ENCODE measurements at places on chromosomes 3 and 15.

DNA sequence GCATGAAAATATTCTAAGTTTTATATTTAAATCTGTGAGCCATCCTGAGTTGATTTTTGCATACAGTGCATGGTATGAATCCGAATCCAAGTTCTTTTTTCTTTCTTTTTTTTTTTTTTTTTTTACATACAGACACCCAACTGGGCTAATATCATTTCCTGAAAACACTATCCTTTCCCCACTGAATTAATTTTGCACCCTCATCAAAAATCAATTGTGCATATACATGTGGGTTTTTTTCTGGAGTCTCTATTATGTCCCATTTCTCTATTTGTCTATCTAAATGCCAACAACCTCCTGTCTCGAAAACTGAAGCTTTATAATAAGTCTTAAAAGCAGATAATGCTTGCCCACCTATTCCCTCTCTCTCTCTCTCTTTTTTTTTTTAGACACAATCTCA lies 5.9 kb upstream of the ABI3BP start:
- DNase-seq, result no peak

GRCh38 chr15:70633103-70633831 lies 130.1 kb downstream of the UACA start:
- no peak for DNase-seq

DNA sequence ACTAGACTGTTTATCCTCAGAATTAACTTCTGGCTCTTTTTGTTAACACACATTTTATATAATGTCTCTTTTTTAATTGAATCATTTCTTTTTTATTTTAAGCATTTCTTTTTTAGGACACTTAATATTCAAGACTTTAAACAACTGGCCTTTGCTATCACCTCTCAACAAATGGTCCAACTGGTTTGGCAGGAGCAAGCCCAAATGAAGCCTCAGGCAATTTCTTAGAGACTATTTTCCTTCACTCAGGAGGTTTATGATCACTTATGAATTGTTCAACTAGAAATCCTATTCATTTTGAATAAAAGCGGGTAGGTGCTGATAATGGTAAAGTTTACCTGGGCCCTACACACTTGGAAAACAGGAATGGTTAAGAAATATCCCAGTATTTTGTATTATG lies 705.6 kb upstream of the GBE1 start:
- DNase-seq, result no peak

- DNase-seq, result no peak
Observed at GRCh38 chr3:129576514-129577352, 29.7 kb downstream of the PLXND1 start.

GRCh38 chr15:89566181-89566580 lies 9.1 kb upstream of the TICRR start:
- no peak for DNase-seq

GRCh38 chr3:58484045-58484721 lies 7.7 kb upstream of the KCTD6 start:
- DNase-seq, result no peak

- no peak for DNase-seq
Observed at GRCh38 chr3:48597408-48597800, 2.3 kb upstream of the COL7A1 start.

GRCh38 chr3:48630407-48630806 lies 4.9 kb downstream of the SLC26A6 start:
- no peak for DNase-seq

DNA sequence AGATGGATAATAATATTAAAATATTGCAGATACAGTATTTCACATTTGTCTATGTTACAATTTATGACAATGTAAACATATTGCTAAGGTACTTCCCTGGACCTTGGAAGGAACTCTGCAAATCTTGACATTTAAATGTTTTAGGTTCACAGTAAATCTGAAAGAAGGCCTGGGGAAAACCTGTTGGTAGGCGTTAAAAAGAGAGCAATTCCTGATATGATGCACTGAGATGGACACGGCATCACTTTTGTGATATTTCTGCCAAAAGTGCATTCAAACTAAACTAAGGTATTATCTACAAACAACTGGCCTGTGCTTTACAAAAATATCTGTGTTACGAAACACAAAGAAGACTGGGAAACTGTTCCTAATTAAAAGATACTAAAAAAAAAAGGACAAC lies 6.1 kb upstream of the TP63 start:
- no peak for DNase-seq

- no peak for DNase-seq
Observed at GRCh38 chr3:13248640-13249039, 171.5 kb downstream of the NUP210 start.

GRCh38 chr3:102339671-102340070 lies 95.1 kb upstream of the ZPLD1 start:
- DNase-seq, result no peak

- no peak for DNase-seq
Observed at GRCh38 chr3:30297112-30297511, 309.3 kb upstream of the TGFBR2 start.

- no peak for DNase-seq
Observed at GRCh38 chr3:31668242-31668641, 135.5 kb downstream of the STT3B start.

DNA sequence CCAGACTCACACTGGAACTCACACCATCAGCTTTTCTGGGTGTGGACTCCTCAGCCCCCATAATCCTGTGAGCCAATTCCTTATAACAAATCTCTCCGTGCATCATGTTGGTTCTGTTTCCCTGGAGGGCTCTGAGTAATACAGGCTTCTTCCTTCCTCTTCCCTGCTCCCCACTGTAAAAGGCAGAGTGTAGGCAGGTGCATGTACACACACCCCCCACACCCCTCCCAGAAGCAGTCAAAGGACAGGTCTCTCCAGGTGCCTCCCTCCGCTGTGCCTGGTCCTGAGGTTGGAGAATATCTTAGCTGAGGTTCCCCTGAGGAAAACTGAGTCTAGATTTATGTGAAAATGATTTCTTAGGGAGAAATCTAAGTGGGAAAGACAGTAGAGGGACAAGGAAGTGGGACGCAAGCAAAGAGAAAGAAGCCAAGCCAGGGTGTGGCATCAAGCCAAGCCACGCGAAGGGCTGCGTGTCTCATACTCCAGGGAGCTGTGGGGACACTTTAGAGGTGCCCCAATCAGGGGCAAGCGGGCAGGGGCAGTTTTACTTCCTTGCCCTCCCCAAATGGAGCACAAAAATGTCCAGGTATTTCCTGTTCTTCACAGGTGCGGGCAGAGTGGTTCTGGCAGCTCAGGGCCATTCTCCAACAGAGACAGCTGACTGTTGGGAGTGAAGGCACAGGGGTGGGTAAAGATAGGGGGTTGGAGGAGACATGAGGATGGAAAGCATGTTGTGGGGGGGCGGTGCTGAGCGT lies 86.6 kb downstream of the HMG20A start:
- peak; percentile 26 for DNase-seq

DNA sequence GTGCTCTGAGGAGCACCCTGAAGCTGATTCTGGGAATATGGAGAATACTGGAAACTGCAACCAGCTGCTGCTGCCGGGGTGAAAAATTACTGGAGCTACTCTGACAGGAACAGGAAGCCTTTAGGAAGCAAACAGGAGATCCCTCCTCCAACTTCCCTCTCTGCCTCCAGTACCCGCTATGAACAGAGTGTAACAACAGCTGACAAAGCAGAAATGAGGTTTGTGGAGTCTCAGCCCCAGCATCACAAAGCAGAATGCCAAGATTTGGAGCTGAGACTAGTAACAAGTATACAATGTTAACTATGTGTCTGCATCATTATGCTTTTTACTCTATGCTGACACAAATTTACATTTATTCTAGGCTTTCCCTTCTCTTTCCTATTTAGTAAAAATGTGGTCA lies 22.7 kb upstream of the PIAS1 start:
- no peak for DNase-seq
